Large intestine (tissue), 12 donors: ENCODE measurements at places on chromosomes 16 and 17.
A peak's percentile ranks its signal among the peaks of the same experiment; 100 is the strongest.

DNA sequence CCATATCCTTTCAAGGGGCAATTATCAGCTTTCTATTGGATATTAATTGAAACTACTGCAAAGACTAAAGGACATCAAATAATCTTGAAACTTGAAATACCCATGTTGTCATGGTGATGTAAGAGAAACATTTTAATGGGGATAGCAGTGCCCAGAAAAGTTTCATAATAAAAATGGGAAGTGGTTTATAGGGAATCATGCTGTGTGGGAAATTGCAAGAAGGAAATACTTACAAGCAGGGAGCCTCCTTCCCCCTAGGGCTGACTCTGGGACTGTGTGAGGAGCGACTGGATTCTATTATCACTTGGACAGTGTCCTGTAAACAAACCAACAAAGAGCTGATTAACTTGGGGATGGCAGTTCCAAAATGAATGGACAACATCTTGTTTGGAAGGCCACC is 1393.1 kb upstream of the GOT2 start:
- no peak for DNase-seq

GRCh38 chr17:50721194-50722010 is 2.0 kb downstream of the LUC7L3 start:
- DNase-seq, result peak; percentile 59

- no peak for DNase-seq
Measured at GRCh38 chr17:47945080-47945479, 3.7 kb downstream of the PNPO start.

DNA sequence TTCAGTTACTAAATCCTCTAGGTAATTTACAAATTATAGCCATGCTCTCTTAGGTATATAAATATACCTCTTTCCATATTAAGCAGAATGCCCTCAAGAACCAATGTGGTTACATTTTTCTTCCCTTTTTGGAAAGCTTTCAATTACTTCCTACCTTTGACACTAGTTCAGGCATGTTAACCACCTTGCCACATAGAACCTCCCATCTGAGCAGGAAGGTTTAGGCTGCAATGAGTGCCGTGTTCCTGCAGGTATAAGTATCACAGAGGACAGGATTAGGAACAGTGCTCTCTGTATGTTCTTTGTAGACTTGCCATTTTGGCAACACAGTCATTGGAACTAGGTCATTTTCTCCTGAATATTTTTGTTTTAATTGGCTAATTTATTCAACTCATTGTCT is 20.1 kb downstream of the KRT25 start:
- DNase-seq, result no peak
